ENCODE measurements at places on chromosomes 16 and 17.

DNA sequence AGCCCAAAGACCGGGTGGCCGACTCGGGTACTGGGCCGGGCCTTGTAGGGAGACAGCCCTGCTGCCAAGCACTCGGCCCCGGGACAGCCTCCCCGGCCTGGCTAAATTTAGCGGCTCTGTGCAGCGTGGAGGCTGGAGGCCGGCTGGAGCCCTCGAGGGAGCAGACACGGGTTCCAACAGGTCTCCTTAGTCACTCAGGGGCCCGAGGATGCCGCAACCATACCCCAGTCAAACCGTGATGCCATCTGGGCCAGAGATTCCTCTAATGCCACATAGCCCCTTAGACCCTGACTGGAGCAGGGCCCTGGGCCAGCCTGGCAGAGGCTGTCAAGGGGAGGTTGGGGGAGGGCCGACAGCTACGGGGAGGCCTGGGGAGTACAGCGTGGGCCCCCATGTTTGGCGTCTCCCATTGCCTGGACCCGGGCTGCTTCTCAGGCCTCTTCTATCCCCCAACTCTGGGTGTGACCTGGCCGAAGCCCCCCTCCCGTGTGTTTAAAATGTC is 2.9 kb upstream of the P2RX1 start:
- no peak for DNase-seq

GRCh38 chr16:65572156-65572555 is 450.3 kb upstream of the CDH11 start:
- DNase-seq, result no peak

DNA sequence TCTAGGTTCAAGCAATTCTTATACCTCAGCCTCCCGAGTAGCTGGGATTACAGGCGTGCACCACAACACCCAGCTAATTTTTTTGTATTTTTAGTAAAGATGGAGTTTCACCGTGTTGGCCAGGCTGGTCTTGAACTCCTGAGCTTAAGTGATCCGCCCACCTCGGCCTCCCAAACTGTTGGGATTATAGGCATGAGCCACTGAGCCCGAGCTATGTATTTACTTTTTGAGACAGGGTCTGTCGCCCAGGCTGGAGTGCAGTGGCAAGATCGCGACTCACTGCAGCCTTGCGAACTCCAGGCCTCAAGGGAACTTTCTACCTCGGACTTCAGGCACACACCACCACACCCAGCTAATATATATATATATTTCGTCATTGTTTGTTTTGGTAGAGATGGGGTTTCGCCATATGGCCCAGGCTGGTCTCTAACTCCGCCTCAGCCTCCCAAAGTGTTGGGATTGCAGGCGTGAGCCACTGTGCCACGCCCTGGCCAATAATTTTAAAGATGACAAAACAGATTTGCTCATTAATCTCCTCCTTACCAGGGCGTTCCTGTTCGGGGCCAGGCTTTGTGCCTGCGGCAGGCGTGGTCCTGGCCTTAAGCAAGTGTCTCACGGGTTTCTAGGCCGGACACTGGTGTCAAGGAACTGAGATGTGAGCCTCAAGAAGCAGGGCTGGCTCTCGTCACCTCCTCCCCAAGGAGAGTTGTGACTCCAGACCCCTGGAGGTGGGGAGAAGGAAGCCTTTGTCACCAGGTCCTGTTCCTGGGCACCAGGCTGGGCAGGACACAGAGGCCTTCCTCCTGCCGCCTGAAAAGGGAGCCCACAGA is 4.3 kb upstream of the NPW start:
- DNase-seq, result no peak

DNA sequence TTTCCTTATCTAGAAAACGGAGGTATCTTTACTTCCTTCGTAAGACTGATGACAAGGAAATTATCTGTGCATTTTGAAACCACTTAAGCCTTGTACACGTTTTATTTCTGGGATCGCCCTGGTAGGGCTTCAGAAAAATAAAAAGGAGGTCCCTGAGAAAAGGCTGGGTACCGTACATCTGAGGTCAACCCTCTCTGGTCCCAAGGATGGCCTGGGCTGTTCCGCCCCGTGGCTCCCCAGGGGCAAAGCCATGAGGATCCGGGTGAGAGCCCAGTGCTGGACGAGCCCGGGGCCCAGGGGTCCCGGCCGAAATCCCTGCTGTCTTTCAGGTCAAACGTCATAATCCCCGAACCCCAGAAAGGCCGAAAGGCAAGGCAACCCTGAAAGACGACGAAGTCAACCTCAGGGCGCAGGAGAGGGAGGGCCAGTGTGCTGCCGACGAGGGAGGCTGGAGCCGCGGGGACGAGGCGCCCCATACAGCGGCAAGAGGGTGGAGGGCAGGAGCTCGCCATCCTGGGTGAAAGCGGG is 656 bp upstream of the FUS start:
- DNase-seq, result no peak

DNA sequence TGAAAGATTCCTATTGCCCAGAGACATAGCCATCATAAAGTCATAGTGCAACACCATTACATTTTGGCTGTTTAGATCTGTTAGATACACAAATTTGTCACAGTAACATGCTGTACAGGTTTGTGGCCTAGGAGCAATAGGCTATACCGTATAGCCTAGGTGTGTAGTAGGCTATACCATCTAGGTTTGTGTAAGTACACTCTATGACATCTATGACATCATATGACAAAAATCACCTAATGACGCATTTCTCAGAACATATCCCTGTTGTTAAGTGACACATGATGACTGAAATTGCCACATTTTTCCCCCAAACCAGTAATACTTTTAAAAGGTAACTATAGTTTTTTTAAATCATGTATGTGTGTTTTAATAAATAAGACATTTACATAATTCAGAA is 43.3 kb downstream of the NLK start:
- no peak for DNase-seq

DNA sequence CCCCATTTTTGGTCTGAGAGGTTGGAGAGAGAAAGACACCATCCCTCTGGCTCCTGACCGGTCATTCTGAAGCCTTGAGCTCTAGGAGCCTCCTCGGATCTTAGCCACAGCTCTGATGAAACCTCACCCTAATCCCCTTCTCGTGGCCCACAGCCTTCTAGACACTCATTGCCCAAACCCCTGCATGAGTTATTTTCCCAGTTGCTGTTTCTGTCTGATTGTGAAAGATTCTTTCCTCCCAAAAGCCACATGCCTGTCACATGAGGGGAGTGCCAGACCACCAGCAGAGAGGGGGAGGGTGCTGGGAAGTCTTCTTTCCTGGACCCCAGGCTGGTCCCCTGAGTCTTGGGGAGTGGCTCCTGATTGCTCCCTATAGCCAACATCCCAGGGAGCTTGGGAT is 17.6 kb upstream of the ABR start:
- DNase-seq, result no peak

DNA sequence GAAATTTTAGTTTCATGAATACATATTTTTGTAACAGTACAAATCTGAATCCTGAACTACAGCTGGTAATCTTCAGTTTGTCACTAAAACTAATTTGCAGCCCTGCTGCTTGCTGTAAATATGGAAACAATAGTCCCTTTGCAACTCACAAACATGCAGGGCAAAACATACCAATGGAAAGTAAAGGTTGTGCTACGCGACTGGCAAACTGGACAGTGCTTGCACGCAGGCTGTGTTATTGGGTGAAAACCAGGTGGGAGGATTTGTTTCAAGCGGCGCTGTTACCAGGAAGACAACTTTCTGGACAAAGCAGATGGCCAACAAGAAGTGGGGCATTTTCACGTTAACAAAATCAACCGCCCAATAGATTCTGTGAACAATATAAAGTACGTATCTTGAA is 93.5 kb downstream of the CDYL2 start:
- DNase-seq, result no peak

DNA sequence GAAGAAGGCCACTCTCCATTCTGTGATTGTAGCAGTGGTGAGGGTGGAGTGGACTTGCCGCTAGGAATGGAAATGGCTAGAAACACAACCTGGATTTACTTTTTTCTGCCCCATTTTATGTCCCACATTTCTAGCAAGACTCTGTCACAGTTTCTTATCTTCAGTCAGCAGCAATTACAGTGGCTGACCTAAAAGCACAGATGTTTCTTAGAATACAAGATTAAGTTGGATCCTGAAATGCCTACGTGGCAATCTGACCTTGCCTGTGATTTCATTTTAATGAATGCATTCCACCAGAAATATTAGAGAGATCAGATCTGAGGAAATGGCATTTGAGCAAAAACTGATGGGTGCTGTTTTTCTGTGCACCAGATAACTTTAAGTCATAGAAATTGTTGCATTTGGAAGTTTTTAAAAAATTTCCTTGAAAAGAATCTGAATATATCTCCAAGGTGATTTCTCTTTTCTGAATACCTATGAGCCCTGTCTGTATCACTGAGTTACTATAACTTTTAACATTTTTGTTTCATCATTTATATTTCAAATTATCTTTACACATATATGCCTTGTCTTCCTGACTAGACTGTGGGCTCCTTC is 5.4 kb downstream of the HEATR3 start:
- no peak for DNase-seq

DNA sequence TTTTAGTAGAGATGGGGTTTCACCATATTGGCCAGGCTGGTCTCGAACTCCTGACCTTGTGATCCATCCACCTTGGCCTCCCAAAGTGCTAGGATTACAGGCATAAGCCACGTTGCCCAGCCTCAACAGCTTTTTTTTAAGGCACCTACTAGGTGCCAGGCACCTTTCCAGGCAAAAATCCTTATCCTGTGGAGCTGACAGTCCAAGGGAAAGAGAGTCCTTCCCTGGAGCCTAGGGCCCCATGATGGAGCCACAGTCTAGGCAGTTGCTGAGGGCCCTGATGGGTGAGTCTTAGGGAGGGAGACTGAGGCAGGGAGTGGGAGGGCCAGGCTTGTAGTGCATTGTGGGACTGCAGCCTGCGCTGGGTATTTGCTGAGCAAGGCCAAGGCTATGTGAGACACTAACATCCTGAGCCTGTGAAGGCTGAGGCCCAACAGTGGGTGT is 79.6 kb upstream of the TOB1 start:
- DNase-seq, result no peak

DNA sequence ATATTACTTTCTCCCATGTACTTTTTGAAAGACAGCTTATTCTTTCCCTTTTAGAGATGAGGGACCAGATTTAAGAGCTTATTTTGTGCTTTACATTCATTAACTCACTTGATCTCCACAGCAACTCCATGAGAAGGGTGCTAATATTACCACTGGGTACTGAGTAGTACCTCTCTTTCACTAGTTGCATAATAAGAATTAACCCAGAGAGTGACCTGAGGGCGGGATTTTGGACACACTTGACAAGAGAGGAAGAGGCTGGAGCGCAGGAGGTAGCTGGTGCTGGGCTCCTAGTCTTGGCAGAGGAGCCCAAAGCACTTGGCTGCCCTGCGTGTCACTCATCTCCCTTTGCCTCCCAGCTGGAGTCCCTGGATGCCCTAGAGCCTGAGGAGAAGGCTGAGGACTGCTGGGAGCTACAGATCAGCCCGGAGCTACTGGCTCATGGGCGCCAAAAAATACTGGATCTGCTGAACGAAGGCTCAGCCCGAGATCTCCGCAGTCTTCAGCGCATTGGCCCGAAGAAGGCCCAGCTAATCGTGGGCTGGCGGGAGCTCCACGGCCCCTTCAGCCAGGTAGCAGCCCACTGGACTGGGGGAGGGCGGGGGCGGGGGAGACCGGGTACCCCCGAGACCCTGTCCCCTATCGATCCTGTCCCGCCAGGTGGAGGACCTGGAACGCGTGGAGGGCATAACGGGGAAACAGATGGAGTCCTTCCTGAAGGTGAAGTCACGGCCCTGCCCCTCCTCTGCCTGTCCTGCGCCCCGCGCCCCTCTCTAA is 1.7 kb upstream of the MAZ start:
- DNase-seq, result peak; percentile 51

DNA sequence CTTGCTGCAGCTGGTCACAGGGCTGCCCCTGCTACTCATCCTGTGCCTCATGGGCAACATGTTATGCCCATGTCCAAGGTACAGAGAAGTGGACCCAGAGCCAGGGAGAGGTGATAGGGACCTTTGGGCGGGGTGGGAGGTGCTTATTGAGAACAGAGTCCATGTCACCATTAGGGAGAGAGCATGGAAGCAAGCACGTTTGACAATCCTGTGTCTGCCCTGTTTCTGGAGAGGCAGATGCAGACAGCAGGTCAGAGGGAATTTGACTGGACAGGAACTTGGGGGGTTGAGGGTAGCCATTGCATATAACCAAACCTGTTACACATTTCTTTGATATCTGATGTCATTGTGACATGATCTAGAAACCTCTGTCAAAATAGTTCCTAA is 14.3 kb upstream of the ARL4D start:
- DNase-seq, result no peak

DNA sequence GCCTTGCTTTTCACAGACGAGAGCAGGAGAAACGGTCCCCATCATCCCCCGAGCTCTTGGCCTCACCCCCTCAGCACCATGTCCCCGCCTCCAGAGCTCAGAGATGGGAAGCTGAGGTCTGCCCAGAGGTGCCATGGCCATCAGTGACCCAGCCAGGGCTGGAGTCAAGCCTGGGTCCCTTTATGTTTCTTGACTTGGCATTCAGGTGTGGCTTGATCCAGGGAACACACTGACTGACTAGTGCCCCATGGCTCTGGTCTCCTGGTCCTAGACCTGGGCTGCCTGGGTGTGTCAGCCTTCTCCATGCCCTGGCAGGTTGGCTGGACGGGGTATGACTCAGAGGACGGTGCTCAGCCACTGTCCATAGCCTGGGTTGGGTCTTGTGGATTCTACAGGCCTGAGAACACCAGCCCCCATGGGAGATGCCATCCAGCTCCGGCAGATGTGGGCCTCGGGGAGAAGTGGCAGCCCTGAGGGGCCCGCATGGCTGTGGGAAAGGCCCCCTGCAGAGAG is 54.2 kb downstream of the ZFPM1 start:
- no peak for DNase-seq

- DNase-seq, result no peak
These were observed 11.1 kb downstream of the NLRC5 start for GRCh38 chr16:57000271-57001025.

GRCh38 chr16:86566966-86567700 is 504 bp downstream of the FOXC2 start:
- no peak for DNase-seq

DNA sequence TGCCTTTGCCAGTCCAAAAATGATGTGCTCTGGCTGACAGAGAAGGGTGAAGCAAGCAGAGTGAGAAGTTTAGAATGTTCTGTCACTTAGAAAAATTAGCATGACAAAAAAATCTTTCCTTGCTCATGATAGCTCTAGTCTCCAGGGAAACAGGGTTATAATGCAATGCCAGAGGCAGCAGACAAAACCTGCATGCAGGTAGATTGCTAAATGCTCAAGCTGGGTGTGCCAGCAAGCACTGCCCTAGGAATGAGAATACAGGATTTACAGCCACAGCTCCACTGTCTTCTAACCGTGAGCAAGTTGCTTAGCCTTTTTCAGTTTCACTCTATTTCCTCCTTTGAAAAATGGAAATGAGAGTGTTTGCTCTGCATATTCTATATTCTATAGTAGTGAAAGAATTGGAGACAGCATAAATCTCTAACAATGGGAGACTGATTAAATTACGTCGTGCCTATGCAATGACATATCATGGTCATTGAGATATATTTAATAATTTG is 516.6 kb upstream of the C16orf82 start:
- no peak for DNase-seq

Measured in RPMI8226 (cell line).